ENCODE measurements at places on chromosomes 2 and 18.

DNA sequence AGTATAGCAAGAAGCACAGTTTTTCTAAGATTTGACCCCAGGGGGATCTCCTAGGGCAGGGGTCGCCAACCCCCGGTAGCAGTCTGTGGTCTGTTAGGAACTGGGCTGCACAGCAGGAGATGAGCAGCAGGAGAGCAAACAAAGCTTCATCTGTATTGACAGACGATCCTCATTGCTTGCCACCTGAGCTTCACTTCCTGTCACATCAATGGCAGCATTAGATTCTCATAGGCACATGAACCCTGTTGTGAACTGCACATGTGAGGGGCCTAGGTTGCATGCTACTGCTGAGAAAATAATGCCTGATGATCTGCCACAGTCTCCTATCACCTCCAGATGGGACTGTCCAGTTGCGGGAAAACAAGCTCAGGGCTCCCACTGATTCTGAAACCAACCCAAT, 136.2 kb downstream of the RGPD3 start:
- no peak for DNase-seq

DNA sequence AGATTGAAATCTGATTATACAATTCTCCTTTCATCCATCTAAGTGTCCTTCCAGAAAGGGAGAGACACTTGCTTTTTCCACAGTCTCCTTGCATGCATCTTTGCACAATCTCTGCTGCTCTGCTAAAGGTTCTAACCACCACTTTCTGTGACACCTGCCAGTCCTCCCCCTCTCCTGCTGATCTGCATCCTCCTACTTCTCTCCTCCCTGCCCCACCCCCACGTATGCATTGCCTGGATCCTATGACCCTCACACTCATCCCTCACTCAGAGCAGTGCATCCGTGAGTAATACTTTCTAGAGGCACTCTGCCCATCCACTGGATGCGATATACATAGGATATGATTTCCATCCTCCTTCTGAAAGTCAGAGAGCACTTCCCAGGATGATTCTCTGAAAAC, 27.7 kb upstream of the TRAPPC8 start:
- DNase-seq = no peak

- peak; percentile 35 for DNase-seq
These were observed 818 bp downstream of the ITGB1BP1 start for GRCh38 chr2:9422321-9423099.

DNA sequence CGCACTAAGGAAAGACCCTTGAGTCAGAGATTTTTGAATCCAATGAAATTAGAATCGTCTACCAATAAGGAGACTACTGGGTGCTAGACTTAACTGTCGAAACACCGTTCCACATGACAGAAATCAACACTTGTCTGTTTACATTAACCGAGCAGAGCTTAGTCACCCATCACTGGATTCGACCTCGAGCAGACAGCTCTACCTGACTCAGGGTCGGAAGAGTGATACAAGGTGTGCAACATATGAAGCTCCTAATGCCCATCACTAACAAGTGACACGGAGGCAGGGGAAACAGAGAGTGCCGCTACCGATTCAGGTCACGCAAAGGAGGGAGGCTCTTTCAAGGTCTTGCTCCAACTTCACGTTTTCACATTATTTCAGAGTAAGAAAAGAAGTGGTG, 54.2 kb upstream of the FZD5 start:
- DNase-seq = no peak

DNA sequence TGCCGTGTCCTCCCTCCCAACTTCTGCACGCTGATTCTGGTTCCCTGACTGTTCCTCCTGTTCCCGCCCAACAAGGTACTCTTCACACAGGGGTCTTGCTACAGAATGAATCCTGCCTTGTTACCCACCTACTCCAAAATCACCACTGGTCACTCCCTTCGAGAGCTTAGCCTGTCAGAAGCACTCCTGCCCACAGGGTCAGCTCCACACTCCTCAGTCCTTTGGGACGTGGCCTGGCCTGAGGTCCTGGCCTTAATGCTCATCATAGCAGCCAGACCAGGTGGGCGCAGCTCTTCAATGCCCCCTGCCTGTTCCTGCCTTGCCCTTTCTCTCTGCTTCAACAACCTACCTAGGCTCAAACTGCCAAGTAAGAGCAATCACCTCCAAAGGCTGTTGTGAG, 27.8 kb upstream of the ID2 start:
- no peak for DNase-seq

All from bone marrow (tissue), 2 donors.